ENCODE measurements at places on chromosomes 3 and 15.

DNA sequence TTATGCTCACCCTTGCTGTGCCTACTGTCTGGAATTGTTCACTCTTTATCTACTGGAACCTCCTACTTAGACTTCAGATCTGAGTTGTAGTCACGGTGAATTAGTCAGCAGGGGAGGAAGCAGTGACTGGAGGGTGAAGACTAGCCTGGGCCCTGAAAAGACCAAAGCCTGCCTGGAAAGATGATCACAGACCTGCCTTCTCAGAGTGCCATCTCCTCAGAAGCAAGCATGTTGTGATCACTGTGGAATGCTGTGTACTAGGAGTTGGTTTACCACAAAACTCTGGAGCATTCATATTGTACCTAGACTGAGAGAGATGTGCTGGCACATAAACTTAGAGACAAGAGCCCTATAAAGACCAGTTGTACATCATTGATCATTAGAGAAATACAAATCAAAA lies 100.7 kb upstream of the SCN10A start:
- DNase-seq, result no peak

- no peak for DNase-seq
Measured at GRCh38 chr3:123920383-123920782, 36.3 kb upstream of the MYLK start.

DNA sequence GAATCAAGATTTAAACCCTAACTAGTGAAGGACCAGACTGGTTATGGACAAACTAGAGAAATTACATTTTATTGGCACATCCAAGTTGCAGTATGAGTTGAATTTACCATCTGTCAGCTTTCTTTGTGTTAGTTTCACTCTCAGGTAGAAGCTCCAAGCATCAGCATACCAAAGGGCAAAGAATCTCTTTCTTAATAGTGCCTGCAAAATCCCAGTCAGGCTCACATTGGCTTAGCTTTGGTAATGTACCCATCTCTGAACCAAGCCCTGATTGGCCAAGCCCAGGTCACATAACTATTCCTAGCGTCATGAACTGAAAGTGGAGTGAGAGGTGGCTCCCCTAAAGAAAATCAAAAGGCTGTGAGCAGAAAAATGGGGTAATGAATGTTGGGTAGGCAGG lies 66.9 kb downstream of the CCNL1 start:
- no peak for DNase-seq

DNA sequence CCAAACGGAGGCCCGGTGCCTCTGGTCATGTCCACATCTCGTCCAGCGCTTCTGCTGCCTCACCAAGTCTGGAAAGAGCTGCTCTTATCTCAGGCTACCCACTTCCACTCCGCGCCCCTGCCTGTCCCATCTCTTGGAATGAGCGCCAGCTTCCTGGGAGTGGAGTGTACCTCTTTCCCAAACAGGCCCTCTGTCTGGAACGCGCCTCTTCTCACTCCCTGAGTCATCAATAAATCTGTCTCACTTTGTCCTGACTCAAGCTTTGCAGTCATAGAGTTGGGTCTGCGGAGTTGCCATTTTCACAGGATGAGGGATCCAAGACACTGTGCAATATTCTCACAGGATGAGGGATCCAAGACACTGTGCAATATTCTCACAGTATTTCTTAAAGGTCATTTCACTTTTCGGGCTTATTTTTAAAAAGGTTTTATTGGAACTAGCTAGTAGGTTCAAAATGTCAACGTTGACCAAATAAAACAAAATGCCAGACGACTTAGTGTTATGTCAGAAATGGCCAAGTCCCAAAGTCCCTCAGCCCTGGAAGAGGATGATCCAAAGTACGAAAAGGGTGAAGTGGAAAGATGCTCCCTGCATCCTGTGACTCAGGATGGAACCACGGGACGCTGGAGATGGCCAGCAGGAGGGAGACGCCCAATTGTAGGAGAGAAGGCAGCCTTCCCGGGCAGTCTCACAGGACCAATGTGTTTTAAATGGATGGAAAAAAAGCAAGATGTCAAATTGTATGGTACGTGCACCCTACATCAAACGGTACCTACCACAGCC lies 81.1 kb downstream of the CHSY1 start:
- peak; percentile 71 for DNase-seq

DNA sequence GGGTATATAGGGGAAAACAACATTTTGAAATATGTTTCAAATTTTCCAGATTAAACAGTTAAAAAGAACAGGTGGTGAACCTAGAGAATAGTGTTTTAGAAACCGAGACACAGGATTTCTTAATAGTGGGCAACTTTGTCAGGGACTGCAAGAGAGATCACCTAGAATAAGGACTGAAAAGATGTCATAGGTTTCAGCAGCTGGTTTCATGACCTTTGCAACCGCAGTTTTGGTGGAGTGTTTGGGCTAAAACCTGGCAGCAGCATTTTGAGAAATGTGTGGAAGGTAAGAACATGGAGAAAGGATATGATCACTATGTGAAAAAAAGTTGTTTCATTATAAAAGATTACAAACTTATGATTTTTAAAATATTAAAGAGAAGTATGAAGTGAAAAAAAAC lies 34.9 kb downstream of the PRKCI start:
- no peak for DNase-seq

- no peak for DNase-seq
Measured at GRCh38 chr15:66715720-66716655, 14.0 kb downstream of the SMAD6 start.

GRCh38 chr3:74301056-74301455 lies 313.4 kb downstream of the CNTN3 start:
- no peak for DNase-seq

Data from fibroblast of upper back skin (primary cell).